ENCODE measurements at places on chromosomes 4 and X.
A peak's percentile ranks its signal among the peaks of the same experiment; 100 is the strongest.

GRCh38 chr4:146095091-146095690, 80.3 kb upstream of the LSM6 start:
- no peak for DNase-seq

DNA sequence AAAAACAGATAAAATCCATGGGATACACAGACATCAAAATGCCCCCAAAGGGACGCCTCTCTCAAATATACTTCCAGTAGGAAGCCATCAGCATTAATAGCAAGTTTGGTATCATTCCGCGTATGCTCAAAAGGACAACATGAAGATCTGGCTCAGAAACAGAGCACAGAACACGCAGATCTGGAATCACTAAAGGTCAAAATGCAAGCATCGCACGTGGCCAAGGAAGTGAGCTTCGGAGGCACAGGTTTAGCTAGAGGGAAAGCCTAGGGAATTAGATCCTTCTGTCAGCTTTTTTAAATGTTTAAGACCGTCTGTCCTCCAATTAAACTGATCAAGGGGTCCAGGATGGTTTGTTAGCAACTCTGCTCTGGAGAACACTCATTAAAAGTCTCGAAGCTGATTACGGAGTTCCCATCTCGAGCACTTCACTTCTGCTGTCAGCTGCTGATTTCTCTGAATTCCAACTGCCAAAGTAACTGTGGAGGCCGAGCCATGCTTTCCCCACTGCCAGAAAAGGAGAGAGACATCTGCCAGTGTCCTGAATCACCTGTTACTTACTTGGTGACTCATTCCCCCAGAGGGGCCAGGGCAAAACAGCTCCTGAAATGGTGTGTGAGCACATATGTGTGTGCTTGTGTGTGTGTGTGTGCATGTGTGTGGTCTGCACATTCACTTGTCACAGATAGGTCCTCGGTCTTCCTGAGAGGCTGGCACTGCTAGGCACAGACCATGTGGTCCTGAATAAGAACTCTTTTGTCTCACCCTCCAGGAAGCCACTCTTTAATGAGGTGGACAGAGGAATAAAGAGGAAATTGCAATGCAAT, 177.7 kb upstream of the PPARGC1A start:
- no peak for DNase-seq

- peak; percentile 63 for DNase-seq
These were observed 82.0 kb upstream of the CLDN34 start for GRCh38 chrX:9885150-9885549.

DNA sequence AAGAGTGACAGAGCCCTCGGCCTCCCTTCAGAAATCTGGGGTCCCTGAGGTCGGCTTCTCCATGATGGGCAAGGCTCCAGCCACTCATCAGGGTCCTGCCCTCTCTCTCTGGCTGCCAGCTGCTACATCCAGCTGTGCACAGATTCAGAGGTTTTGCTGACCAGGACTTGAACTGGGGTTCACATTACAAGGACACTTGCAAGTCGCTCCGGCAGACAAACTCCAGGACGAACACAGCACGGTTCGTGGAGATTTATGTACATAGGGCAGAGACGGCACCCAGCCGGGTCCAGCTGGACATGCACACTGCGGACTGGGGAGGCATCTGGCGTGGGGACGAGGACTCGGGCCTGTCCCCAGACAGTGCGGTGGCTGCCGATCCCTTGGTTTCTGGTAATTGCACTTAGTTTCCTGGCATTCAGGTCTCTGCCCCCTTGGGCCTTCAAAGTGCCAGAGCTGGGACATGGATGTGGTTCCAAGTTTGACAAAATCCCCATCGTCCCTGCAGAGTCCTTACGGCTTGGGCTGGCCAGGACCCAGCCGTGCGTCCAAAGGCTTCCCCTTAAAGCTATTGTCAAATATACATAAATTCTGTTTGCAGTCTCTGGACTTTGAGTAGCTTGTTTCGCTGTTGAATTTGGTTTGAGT, 6.2 kb upstream of the C4orf50 start:
- DNase-seq = no peak

DNA sequence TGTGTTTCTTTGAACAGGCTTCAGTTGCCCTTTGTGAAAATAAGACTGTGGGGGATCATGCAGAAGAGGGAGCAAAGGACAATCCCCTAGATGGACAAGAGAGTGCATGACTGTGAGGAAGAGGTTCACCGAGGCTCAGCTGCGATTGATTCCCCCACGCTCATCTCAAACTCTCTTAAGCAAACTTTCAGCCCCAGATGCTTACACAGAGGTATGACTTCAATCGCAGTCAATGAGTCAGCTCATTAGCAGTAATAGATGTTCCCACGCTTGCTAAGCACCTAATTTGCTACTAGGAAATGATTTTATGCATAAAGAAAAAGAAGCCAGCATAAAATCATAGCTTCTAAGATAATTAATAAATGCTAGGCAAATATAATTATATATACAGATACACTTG, 2256.1 kb upstream of the AGA start:
- DNase-seq = no peak

DNA sequence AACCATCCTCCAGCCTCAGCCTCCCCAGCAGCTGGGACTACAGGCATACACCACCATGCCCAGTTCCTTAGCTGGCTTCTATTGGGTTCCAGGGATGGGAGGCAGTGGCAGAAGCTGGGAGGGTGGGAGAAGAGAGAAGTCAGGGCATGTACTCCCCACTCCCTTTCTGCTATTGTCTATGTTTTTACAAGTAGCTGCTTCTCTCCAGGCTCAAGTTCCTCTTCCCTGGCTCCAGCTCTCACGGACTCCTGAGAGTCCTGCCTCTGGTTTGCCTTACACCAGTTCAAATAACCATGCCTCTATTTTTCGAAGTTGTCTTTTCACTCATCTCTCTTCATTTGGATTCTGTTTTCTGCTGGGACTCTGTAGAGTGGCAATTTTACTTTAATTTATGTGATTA, 2.9 kb downstream of the TBC1D9 start:
- DNase-seq = no peak

DNA sequence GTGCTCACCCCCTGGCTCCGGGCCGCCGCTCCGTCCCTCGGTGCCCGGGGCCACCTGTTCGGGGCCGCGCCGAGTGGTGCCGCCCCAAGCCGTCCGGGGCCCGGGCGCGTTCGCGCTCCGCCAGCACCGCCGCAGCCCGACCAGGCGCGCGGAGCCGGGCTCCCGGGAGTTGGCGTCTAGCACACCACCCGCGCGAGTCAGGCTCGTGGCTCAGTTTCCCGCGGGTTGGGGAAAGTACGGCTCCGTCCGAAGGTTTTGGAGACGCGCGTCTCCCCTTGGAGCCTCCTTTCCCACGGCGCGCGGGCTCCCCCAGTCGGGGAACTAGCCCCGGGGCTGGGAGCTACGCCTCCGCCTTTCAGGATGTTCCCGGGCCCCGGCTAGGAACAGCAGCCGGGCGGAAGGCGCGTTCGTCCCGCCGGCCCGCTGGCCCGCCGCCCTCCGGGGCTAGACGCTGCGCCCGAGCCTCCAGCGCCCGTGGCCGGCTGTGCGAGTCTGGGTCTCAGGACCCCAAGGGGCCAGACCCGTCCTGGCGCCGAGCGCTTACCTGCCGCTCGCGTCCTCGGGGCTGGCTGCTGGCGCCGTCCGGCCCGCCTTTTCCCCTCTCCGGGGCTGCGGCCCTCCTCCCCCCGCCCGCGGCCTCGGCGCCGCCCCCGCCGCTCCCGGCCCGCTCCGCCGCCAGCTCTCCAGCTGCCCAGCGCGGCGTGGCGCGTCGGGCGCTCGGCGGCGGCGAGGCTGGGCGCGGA, at the start of gene ADGRG2:
ADGRG2 (minus strand) TSS at position 571 of the 743 bp plus-strand sequence. CDS start 53,634 bp downstream, outside the sequence.
- no peak for DNase-seq

DNA sequence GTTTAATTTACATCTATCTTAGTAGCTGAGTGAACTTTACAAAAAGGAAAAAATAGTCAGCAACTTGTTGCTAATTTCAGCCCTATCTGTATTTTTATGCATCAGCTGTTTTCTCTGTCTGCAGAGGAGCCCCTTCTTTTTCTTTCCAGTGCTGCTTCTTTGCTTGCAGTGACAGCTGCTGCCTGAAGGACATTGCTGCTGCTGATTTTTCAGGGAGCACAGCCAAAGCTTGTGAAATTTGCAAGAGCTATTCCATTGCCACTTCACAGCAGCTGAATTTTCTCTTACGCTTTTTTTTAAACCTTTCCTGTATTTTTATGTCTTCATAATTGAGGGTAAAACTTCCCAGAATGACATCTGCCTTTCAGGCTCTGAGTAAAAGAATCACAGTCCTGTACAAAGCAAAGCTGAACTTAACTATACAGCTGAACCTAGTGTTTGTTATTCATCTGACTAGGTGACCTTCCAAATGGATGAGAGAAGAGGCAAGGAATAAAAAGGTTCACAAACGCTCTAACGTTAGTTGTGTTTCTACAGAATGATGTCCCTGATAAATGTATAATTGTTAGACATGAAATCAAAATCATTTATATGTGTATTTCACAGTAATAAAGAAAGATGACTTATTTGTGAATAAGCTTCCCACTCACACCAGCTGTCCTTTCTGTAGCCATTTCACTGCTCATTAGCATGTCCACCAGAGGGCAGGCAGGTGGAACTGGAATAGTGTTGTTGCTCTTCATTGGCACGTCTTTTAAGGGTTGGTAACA, 541.4 kb downstream of the ADGRL3 start:
- DNase-seq = no peak

GRCh38 chrX:85630901-85631300, 251.4 kb upstream of the POF1B start:
- DNase-seq = no peak

- no peak for DNase-seq
These were observed 33.0 kb upstream of the ARHGAP6 start for GRCh38 chrX:11698702-11699101.

- no peak for DNase-seq
These were observed 814 bp upstream of the MMAA start for GRCh38 chr4:145618210-145618931.

DNA sequence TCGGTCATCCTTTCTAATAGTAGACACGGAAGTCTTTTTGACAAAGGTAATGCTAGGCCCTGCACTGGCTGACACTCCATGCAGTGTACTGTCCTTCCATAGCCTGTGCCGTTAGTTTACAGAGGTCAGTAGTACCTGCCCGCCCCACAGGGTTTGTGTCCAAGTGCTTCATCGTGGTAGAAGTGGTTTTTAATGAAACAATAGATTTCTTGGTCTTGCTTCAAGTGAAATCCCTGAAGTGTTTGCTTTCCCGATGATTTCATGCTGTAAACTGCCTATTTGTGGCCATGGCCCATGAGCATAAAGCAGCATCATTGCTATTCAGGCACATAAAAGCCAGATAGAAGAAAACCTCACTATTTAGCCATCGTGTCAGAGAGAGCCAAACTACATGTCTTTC, 139.3 kb downstream of the GPR143 start:
- DNase-seq = no peak

DNA sequence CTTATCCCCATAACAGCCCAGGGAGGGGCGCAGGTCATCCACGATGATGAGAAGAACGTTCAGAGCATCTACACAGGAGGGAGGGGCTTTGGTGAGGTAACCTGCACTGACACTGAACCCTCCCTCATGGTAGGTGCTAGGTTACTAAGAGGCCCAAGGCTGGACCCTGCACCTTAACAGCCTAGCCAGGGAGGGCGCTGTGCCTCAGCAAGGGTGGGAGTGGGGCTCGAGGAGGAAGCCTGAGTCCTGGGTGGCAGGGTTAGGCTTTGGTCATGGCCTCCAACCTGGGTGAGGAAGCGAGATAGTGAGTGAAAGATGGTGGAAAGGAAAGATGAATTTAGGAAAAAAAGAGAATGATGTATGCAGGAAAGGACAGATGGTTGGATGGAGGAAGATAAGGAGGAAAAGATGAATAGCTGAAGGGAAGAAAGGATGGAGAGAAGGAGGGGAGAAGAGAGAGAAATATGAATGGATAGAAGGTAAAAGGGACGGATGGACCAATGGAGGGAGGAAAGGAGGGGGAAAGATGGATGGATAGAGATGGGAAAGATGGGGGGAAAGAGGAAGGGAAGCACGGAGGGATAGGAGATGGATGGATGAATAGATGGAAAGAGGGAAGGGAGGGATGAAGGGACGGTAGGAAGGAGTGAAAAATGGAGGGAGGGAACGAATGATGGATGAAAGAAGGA, 736 bp downstream of the IDS start:
- DNase-seq = no peak

DNA sequence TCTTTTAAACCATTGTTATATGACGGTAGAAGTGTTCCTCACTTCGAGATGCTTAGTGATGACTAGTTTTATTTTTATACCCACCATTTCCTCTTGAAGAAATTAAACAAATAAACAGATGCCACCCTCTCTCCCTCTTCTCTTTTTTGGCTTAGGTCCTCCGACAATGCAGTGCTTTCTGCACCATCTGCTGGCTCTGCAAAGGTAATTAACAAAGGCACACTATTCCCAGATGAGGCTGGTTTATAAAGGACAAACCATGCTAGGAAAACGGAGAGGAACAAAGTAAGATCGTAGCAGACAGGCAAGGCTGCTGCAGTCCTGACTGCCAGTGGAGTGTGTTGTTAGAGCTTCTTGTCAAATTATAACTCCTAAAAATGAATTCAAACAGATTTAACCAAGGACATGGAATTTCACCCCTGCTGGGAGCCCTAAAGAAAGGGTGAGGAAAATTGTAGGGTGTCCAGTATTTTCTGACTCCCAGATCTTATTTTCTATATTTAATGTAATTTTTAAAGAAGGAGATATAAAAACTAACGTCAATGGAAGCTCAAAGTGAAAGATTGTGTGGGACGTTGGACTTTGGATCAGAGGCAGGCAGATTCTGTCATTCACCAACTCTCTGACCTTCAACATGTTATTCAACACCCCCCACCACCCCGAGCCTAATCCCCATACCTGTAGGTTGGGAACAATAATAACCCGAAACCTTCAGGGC, 142.1 kb downstream of the CPEB2 start:
- DNase-seq = no peak

DNA sequence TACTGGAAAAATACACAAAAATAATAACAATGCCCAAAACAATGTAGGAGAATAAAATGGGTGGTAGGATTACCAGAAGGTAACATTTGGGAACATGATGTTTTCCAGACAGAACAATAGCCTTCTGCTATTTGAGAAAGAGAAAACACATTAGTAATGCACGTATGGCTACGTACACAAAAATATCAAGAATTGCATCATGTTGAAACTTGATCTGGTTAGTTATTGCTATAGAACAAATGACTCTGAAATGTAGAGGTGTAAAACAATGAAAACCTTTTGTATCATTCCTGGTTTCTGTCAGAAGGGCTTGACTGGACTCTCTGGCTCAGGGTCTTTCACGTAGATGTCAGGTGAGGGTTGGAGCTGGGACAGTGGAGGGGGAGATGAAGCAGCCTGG, 1040.0 kb downstream of the FAT4 start:
- DNase-seq = no peak

GRCh38 chrX:140917354-140918115, 84.9 kb upstream of the SPANXB1 start:
- DNase-seq = no peak

DNA sequence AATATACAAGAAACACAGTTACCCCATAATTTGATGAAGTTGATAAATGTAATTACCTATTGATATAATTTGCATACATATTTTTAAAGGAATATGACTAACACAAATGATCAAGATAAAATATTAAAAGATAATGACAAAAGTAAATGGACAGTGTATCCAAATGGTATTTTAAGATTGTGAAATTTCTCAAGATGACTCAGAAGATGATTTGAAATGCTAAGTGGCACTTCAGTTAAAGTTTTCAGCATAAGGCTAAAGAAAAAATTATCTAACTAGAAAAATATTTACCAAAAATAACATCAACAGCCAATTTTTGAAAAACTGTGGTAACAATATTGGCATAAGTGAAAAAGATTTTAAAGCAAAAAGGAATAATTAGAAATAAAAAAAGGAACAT, 248.4 kb upstream of the NDST4 start:
- DNase-seq = no peak
